Mesendoderm (in vitro differentiated cells): ENCODE measurements at places on chromosomes 1 and 21.
A peak's percentile ranks its signal among the peaks of the same experiment; 100 is the strongest.

DNA sequence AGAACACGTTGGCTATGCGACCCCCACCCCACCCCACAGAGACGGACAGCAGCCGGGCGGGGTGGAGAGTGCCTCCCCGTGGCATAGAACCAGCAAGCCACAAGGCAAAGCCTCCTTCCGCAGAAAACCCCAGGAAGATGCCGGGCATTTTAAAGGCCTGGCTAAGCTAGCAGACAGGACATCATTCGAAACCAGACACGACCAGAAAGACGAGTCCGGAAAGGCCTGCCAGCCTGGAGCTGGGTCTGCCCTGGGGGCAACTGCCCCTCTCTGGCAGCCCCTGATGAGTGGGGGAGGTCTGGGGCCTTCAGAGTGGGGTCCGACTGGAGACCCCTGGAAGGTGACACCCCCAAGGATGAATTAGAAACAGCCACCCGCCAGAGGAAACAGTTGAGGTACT lies 8.5 kb downstream of the FTCD start:
- no peaks in the 10 kb centered on the region for H3K36me3 ChIP-seq
- no peaks in the 10 kb centered on the region for H3K4me1 ChIP-seq
- H3K27ac ChIP-seq: no peak overlapping the region
- H3K27me3 ChIP-seq: no peaks in the 10 kb centered on the region
- H3K4me3 ChIP-seq: no peak overlapping the region

GRCh38 chr1:202815120-202815519 lies 4.4 kb downstream of the PCAT6 start:
- H3K27me3 ChIP-seq: no peaks in the 10 kb centered on the region
- H3K4me1 ChIP-seq: no peaks in the 10 kb centered on the region
- no peak overlapping the region for H3K4me3 ChIP-seq
- no peaks in the 10 kb centered on the region for H3K36me3 ChIP-seq
- no peak for DNase-seq

GRCh38 chr1:45490121-45490625 lies 790 bp downstream of the TESK2 start:
- peak; percentile 54 for DNase-seq
- peak overlapping the region; percentile 17 for H3K4me3 ChIP-seq
- H3K4me1 ChIP-seq: no peaks in the 10 kb centered on the region
- H3K27ac ChIP-seq: no peak overlapping the region
- no peaks in the 10 kb centered on the region for H3K27me3 ChIP-seq
- H3K36me3 ChIP-seq: no peaks in the 10 kb centered on the region

DNA sequence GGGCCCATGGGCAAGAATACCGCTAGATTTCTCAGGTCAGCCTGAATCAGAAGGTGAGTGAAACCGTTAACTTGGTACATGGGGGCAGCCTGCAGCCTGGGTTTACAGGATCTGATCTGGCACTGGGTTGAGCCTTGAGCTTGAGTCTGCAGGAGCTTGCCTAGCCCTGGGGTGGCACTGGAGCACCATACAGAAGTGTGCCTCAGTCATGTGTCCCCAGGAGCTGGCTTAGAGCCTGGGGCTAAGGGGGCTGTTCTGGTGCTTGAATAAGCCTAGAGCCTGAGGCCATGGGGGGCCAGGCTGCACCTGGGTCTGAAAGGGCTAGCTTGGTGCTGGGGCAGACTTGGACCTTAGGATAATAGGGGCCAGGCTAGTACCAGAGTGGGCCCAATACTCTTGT lies 457.2 kb upstream of the PBX1 start:
- DNase-seq: no peak
- no peaks in the 10 kb centered on the region for H3K4me1 ChIP-seq
- H3K36me3 ChIP-seq: no peaks in the 10 kb centered on the region

- no peaks in the 10 kb centered on the region for H3K36me3 ChIP-seq
- H3K27ac ChIP-seq: no peak overlapping the region
- H3K27me3 ChIP-seq: no peaks in the 10 kb centered on the region
Measured at GRCh38 chr21:18769599-18769998, 366.0 kb upstream of the TMPRSS15 start.

DNA sequence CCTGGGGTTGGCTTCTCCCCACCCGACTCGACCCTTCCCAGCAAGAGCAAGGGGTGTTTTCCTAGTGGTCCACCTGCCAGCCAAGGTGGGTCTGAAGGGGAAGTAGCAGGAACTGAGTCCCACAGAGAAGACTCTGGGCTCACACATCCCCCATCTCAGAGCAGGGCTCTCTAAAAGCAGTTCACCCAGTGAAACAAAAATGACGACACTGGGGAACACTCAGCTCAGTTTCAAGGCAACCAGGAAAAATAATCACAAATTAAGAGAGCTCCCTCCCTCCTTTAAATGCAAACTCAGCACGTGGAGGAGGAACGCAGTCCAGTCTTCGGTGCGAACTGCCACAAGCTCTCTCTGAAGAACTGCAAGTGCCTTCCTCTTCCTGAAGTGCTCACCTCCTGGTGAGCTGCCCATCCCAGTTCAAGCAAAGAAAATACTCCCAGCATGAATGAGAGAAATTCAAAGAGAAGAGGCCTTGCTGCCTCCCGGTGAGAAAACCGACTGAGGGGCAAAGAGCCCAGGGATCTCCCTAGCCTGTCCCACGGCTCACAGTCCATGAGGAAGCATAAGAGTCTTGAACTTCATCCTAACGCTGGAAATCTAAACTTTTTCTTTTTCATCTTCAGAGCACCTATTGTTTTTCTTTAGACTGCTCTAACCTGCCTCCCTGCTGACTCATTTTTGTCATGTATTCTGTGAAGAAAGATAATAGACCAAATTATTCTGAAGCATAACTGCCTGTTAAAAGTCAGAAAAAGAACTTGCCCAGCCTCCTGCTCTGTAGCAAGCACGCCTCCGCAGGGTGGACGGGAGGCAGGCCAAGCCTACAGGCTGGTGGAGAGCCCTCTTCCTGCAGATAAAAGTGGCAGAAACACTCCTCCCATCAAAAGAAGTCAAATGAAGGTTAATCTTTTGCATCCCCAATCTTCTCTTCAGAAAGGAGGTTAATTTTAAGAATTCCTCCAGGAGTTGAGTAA lies 281.4 kb downstream of the HHIPL2 start:
- no peaks in the 10 kb centered on the region for H3K36me3 ChIP-seq
- DNase-seq: no peak
- no peaks in the 10 kb centered on the region for H3K27me3 ChIP-seq
- H3K4me3 ChIP-seq: no peak overlapping the region
- peaks cover 3% of the 10 kb centered on the region for H3K4me1 ChIP-seq

GRCh38 chr1:162530307-162530987 lies 31.1 kb upstream of the UAP1 start:
- H3K27me3 ChIP-seq: no peaks in the 10 kb centered on the region
- H3K36me3 ChIP-seq: no peaks in the 10 kb centered on the region
- DNase-seq: peak; percentile 70
- H3K4me3 ChIP-seq: no peak overlapping the region
- peaks cover 3% of the 10 kb centered on the region for H3K4me1 ChIP-seq

DNA sequence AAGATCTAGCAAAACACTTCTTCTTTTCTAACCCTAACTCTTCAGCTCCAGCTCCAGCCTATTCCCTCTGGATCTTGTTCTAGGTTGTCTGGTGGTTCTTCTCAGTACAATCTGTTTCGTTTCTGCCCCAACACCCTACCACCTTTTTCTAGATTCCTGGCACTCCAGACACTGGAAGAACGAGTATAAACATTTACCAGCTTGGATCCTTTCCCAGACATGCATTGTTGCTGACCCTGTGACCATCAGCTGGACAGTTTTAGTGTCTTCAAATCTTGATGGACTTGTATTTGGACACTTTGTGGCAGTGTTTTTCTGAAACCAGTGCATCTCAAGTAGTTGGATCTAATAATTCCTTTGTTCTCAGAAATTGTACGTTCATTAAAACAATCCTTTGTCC lies 30.6 kb upstream of the CACNA1E start:
- H3K27ac ChIP-seq: peak overlapping the region; percentile 58
- no peaks in the 10 kb centered on the region for H3K36me3 ChIP-seq
- no peaks in the 10 kb centered on the region for H3K27me3 ChIP-seq
- H3K4me3 ChIP-seq: no peak overlapping the region
- no peaks in the 10 kb centered on the region for H3K4me1 ChIP-seq

DNA sequence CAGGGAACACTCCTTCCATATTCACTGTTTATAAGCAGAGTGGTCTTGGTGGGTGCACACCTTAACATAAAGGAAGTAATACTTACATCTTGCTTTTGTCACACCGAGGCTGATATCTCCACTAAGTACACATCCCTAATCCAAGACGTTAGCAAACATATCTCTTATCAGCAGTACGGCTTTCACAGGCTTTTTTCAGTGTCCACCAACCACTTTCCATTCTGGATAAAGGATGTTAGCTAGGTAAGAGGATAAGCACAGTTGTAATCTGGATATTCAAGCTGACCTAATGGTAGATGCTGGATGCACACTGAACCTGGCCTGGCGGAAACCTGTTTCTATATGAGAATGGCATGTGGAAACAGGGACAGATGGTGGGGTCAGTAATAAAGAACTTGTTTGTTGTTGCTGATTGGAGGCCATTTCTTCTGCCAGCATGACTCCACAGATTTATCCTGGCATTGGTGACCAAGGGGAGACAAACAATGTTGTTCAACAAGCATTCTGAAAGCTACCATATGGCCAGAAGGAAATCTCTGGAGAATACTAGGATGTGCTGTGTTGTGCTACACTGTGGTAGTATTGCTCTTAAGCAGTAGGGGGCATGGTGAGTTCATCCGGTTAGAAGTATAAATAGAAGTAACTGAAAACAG lies 416.4 kb downstream of the PTBP2 start:
- H3K27ac ChIP-seq: no peak overlapping the region
- no peaks in the 10 kb centered on the region for H3K4me1 ChIP-seq
- no peaks in the 10 kb centered on the region for H3K36me3 ChIP-seq
- no peaks in the 10 kb centered on the region for H3K27me3 ChIP-seq

GRCh38 chr21:31490443-31490842 lies 146.4 kb upstream of the TIAM1 start:
- H3K4me3 ChIP-seq: no peak overlapping the region
- no peak overlapping the region for H3K27ac ChIP-seq
- H3K36me3 ChIP-seq: no peaks in the 10 kb centered on the region
- no peaks in the 10 kb centered on the region for H3K27me3 ChIP-seq
- H3K4me1 ChIP-seq: no peaks in the 10 kb centered on the region

DNA sequence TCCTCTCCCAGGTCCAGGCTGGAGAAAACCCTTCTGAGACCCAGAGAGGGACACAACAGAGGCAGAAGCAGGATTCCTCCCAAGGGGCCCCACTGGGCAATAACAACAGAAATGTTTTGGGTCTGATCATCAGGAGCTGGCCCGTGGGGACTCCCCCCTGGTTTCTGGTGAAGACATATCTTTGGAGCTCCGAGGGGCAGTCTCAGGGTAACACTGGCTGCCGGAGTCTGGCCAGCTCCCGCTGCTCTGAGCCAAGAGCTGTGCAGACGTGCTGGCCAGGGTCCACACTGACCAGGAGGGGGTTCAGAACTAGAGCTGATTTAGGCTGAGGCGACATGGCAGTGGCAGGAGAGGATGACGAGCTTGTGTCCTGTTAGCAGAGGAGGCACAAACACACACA lies 13.1 kb downstream of the ECE1 start:
- no peaks in the 10 kb centered on the region for H3K36me3 ChIP-seq
- no peak for DNase-seq
- H3K27me3 ChIP-seq: no peaks in the 10 kb centered on the region

- DNase-seq: no peak
- peak overlapping the region; percentile 15 for H3K4me3 ChIP-seq
- H3K27me3 ChIP-seq: no peaks in the 10 kb centered on the region
Measured at GRCh38 chr1:224182057-224182865, 779 bp upstream of the DEGS1 start.

DNA sequence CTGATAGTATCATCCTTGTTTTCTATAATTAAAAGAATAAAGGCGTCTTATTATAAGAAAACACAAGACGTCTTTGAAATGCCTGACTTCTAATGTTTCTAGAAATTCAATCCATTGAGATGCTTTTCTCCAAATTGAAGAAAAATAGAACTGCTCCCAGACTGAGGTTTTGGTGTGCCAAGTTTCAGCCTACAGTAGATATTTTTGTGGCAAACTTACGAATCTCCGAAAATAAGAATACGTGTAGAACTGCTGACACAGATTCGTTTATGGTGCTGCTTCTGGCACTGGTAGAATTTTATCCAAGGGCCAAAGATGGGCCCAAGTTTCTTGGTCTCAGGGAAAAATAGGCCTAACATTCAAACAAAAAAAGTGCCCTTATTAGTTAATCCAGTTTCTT lies 554.5 kb upstream of the NR5A2 start:
- H3K4me1 ChIP-seq: no peaks in the 10 kb centered on the region
- no peaks in the 10 kb centered on the region for H3K27me3 ChIP-seq
- no peaks in the 10 kb centered on the region for H3K36me3 ChIP-seq

DNA sequence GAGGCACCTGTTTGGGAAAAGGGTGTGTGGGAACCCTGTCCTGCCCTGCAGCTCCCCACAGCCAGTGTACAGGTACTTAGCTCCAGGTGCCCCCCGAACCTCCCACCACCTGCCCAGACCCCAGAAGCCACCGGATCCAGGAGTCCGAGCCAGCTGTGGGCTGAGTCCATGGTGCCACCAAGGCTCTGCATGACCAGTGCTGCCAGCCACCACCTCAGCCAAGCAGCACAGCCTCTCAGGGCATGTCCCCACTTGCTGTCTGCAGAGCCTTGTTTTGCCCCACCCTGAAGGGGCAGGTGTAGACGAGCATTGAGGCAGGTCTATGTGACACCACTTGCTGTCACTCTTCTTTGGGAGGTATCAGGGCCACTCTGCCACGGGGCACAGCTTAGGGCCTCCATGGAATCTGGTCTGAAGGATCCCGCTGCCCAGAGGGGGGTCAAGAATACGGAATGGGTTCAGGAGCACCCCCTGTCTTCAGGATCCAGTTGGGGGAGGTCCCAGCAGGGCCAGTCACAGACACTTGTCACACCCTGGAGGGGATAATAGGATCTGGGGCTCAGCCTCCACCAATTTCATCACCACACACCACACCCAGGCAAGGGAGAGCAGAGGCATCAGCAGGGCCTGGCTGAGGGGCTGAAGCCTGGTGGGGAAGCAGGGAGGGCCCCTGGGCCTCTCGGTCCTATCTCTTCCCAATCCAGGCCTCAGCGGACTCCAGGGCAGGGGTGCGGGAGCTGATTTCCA lies 27.7 kb downstream of the ARHGEF19 start:
- H3K36me3 ChIP-seq: no peaks in the 10 kb centered on the region
- no peaks in the 10 kb centered on the region for H3K27me3 ChIP-seq
- no peak overlapping the region for H3K27ac ChIP-seq

DNA sequence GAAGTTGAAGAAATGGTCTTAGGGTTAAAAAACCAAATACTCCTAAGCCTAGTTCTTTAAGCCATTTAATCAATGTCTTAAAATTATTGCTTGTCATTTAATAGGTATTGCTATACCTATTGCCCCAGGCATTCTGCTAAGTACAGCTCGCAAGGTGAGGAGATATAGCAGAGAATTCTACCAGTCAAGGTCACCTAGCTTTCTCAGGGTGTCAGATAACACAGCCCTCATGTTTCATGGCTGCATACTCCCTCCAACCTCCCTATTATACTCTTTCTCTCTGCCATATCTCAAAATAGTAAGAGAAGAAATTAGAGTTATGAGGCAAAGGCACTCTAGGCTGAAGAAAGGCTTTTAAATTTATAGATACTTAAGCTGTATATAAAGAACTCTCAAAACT lies 68.4 kb upstream of the GPR88 start:
- H3K27ac ChIP-seq: no peak overlapping the region
- no peaks in the 10 kb centered on the region for H3K36me3 ChIP-seq
- H3K27me3 ChIP-seq: no peaks in the 10 kb centered on the region

- H3K27ac ChIP-seq: no peak overlapping the region
- no peaks in the 10 kb centered on the region for H3K36me3 ChIP-seq
Measured at GRCh38 chr1:52579415-52579814, 22.8 kb upstream of the GPX7 start.

- no peak overlapping the region for H3K4me3 ChIP-seq
- H3K27ac ChIP-seq: no peak overlapping the region
- H3K27me3 ChIP-seq: no peaks in the 10 kb centered on the region
- no peaks in the 10 kb centered on the region for H3K36me3 ChIP-seq
- H3K4me1 ChIP-seq: no peaks in the 10 kb centered on the region
Measured at GRCh38 chr1:200022239-200022804, 5.2 kb upstream of the NR5A2 start.
